ENCODE measurements at places on chromosomes 12 and 14.

DNA sequence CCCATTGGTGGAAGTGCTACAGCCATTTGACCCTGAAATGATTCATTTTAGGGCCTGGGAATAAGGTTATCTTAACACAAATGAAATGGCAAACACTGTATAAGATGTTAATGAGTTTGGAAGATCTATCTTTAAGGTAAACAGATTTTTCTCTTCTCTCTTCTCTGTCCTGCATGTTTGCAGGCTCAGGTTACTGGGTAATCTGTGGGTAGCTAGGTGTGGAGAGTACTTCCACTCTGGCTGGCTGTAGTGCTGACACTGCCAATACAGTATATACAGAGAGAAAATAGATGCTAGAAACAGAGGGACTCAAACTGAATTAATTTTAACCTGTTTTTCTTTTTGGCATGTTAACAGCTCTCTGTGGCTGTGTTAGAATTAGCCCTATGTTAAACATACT is 84.6 kb downstream of the SLC38A6 start:
- DNase-seq, result no peak

DNA sequence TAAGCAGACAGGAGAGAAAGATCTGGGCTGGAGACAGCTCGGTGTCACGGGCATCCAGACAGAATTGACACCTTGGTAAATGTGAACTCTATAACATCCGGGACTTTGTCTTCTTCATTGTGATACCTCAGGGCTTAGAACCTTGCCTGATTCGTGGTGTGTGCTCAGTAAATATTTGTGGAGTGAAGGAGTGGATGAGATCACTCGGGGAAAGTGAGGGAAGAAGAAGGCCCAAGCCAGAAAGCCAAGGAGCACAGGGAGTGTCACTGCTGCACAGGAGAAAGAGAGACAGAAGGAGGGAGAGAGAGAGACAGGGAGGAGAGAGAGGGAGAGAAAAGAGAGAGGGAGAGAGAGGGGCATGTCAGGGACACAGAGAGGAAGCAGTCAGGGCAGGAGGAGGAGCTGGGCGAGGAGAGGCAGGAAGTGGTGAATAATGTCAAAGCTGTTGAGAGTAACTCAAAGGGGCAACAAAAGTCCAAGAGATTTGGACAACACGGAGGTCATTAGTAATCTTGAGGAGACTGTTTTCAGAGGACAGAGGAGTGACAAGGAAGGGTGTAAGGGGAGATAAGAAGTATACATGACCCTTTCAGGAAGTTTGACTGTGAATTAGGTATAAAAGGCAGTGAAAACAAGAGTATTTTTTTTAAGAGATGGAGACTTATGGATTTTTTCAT is 141.6 kb upstream of the MAX start:
- no peak for DNase-seq

DNA sequence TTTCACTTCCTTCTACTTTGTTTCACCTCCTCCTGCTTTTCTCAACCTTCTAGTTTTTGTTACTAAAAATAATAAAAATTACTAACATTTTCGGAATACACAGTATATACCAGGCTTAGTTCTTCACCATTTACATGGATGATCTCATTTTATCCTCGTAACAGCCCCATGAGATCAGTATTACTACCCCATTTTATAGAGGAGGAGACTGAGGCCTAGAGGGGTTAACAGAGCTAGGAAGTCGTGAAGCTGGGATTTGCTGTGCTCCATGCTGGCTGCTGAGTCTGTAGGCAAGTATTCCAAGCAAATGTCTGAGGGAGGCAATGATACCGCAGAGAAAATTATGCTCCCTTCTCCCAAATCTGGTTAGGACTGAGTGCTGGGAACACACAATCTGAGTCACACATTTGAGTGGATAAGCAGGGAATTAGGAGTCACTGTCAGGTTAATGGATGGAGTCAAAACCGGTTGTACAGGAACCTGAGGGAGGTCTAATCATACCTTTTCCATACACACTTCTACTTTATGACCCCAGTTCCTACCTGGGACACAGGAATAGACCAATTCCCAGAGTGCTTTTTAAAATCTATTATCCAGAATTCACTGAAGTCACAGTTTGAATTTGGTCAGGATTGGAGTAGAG is 51.1 kb downstream of the ZFYVE26 start:
- no peak for DNase-seq

- no peak for DNase-seq
Observed at GRCh38 chr12:108585864-108586263, 12.0 kb downstream of the TMEM119 start.
